ENCODE measurements at places on chromosomes 6 and 20. TPM values are rescaled to one million over a fixed set of nuclear protein-coding genes. Genes with fewer than 3 reads are reported as not detected.
A peak's percentile ranks its signal among the peaks of the same experiment; 100 is the strongest.

DNA sequence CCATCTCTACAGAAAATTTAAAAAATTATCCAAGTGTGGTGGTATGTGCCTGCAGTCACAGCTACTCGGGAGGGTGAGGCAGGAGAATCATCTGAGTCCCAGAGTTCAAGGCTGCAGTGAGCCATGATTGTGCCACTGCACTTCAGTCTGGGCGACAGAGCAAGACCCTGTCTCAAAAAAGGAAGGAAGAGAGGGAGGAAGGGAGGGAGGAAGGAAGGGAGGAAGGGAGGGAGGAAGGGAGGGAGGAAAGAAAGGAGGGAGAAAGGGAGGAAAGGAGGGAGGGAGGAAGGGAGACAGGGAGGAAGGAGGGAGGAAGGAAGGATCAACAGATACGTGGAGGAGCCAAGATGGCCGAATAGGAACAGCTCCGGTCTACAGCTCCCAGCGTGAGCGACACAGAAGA is 90.1 kb downstream of the ZNF217 start:
- H3K4me1 ChIP-seq, result no peaks in the 10 kb centered on the region
- no peaks in the 10 kb centered on the region for H3K36me3 ChIP-seq
- H3K4me3 ChIP-seq, result no peak overlapping the region
- H3K27me3 ChIP-seq, result no peaks in the 10 kb centered on the region
- no peak for DNase-seq

Gene AKAP7
- total RNA-seq, result 3.0 TPM

GRCh38 chr6:28747631-28748157 is 176.1 kb downstream of the TRIM27 start:
- H3K4me1 ChIP-seq, result peaks cover 17% of the 10 kb centered on the region
- peak overlapping the region; percentile 57 for H3K4me3 ChIP-seq
- H3K27me3 ChIP-seq, result peaks cover 21% of the 10 kb centered on the region
- H3K27ac ChIP-seq, result no peak overlapping the region

DNA sequence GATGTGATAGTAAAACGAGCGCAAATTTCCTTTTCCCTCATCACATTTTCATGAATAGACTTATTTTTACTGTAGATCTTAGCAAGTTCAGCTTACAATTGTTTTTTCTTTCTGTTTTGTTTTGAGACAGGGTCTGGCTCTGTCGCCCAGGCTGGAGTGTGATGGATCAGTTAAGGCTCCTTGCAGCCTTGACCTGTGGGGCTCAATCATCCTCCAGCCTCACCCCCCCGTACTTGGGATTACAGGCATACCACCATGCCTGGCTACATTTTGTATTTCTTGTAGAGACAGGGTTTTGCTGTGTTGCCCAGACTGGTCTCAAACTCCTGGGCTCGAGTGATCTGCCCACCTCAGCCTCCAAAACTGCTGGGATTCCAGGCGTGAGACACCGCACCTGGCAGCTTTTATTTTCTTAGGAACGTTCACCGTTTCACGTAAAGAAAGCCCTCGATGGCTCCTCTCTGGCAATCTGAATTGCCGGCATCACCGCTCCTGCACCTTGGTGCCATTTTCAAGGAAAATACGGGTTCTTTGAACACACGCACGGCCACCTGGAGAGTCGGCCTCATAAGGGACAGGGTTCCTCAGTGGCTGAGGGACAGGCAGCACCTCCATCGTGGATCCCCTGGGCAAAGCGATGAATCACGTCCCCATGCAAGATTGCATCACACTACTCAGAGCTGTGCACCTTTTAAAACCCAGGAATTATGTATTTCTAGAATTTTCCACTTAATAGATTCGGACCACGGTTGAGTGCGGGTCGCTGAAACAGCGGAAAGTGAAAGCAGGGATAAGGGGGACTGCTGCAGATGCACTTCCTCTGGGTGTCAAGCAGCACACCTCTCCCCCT is 78.7 kb downstream of the IRF4 start:
- no peak overlapping the region for H3K27ac ChIP-seq
- no peaks in the 10 kb centered on the region for H3K4me1 ChIP-seq
- H3K36me3 ChIP-seq, result no peaks in the 10 kb centered on the region
- H3K4me3 ChIP-seq, result no peak overlapping the region
- H3K27me3 ChIP-seq, result peaks cover 11% of the 10 kb centered on the region

Gene CGA
- total RNA-seq, result 0.77 TPM

GRCh38 chr6:84172080-84172479 is 55.4 kb downstream of the CEP162 start:
- DNase-seq, result no peak
- no peak overlapping the region for H3K27ac ChIP-seq
- H3K27me3 ChIP-seq, result no peaks in the 10 kb centered on the region
- no peaks in the 10 kb centered on the region for H3K36me3 ChIP-seq
- no peaks in the 10 kb centered on the region for H3K4me1 ChIP-seq
- H3K4me3 ChIP-seq, result no peak overlapping the region

DNA sequence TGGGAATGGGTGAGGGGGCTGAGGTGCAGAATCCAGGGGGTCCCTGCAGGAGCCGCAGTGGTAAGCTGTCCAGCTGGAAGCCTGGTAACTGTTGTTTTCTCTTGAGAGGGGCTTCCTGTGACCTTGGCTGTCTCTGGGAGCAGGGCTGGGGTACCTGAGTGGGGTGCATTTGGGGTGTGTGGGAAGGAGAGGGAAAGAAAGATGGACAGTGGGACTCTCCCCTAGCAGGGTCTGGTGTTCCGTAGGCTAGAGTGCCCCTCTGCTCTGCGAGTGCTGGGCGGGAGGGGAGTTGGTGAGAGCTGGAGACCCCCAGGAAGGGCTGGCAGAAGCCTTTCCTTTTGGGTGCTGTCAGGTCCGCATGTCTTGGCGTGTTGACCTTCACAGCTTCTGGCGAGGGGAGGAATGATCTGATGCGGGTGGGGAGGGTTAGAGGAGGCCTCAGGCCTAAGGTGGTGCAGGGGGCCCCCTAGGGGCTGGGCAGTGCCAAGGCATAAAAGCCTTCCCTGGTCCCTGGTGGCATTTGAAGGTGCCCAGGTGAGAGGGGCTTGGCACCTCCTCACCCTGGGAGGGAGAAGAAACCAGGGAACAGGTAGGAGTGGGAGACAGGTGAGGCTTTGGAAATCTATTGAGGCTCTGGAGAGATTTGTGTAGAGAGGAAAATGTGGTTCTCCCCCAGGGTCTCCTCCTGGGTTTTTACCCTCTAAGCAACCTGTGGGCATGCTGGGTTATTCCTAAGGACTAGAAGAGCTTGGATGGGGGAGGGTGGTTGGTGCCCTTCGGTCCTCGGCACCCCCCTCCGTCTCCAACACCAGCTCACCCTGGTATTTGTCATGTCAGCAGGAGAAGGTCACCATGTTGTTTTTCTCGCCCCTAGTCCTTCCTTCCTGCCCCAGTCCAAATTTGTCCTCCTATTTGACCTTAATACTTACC is 3.3 kb downstream of the VEGFA start:
- H3K27me3 ChIP-seq, result no peaks in the 10 kb centered on the region
- peaks cover 47% of the 10 kb centered on the region for H3K4me1 ChIP-seq
- H3K4me3 ChIP-seq, result peak overlapping the region; percentile 98

DNA sequence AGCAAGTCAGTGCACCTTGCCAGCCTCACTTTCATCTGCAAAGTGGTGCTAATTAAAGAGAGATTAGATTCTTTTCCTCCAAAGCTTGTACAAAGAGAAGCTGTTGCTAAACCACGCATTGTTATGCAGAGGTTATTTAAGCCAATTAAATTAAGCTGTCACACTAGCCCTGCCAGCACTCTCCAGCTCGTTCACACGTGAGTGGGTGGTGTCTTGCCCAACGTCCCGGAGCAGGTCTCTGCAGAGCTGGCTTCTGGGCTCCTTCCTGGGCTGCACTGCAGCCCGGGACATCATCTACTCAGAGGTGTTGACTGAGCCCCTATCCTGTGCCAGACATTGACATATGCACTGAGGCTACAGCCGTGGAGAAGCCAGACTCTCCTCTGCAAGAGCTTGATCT is 401.6 kb upstream of the SULF2 start:
- peaks cover 2% of the 10 kb centered on the region for H3K27me3 ChIP-seq
- H3K27ac ChIP-seq, result no peak overlapping the region
- H3K36me3 ChIP-seq, result no peaks in the 10 kb centered on the region

Gene OLIG3
- not detected for total RNA-seq

DNA sequence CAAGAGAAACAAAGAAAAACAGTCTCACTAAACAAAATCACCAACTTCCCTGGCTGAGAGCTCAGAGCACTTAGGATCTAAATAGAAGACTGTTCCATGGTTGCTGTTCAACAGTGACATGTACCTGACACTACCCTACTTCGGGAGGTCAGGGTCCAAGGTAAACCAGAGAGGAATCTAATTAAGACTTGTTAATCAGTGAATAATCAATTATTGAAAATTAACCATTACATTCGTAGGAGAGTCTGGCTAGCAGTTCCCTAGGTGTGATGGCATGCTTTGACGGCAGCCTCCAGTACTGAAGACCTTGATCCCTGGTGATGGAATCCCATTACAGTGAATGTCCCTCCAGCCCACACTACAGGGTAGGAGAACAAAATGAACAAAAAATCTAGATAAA is 154.0 kb upstream of the AFDN start:
- no peak overlapping the region for H3K4me3 ChIP-seq
- H3K4me1 ChIP-seq, result no peaks in the 10 kb centered on the region
- no peak overlapping the region for H3K27ac ChIP-seq
- H3K36me3 ChIP-seq, result peaks cover 19% of the 10 kb centered on the region

DNA sequence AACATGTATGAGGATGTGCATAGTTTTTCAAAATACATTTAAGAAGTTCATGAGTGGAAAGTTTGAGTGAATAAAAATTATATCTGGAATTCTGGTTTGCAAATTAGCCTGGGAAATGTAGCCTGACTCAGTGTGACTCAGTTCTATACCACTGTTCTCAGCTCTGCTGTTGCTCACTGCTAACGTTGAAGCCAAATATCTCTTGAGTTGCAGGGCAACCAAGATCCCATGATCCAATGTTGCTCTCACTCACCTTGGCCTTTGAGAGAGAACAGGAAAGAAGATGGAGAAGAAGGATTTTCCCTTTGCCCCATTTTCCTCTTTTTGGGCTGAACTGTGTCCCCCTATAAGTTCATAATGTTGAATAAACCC is 28.9 kb downstream of the PSMB9 start:
- no peak overlapping the region for H3K27ac ChIP-seq
- H3K36me3 ChIP-seq, result no peaks in the 10 kb centered on the region
- H3K27me3 ChIP-seq, result peaks cover 13% of the 10 kb centered on the region
- H3K4me3 ChIP-seq, result no peak overlapping the region
- DNase-seq, result peak; percentile 36

GRCh38 chr6:1820714-1821113 is 211.0 kb downstream of the FOXC1 start:
- no peak overlapping the region for H3K27ac ChIP-seq
- peaks cover 1% of the 10 kb centered on the region for H3K27me3 ChIP-seq
- DNase-seq, result no peak
- no peaks in the 10 kb centered on the region for H3K36me3 ChIP-seq
- H3K4me3 ChIP-seq, result peak overlapping the region; percentile 82

Gene DNAH8
- not detected for total RNA-seq

GRCh38 chr6:136307351-136307750 is 17.7 kb upstream of the BCLAF1 start:
- no peak overlapping the region for H3K27ac ChIP-seq
- peaks cover 17% of the 10 kb centered on the region for H3K27me3 ChIP-seq
- no peak overlapping the region for H3K4me3 ChIP-seq
- H3K4me1 ChIP-seq, result no peaks in the 10 kb centered on the region
- no peaks in the 10 kb centered on the region for H3K36me3 ChIP-seq
- DNase-seq, result no peak
